Stimulated activated CD8-positive, alpha-beta memory T cell treated with anti-CD3 and anti-CD28 coated beads, Interleukin-4, amount 100 ng/mL, for 1 hour (primary cell): ENCODE measurements at places on chromosomes 2 and 18.

GRCh38 chr2:6074089-6074643 is 382.0 kb downstream of the SOX11 start:
- DNase-seq: no peak

- no peak for DNase-seq
Measured at GRCh38 chr18:4040391-4041092, 414.6 kb downstream of the DLGAP1 start.

- DNase-seq: no peak
Measured at GRCh38 chr2:168593713-168594112, 137.6 kb downstream of the CERS6 start.

- no peak for DNase-seq
Measured at GRCh38 chr2:9972621-9973479, 21.4 kb downstream of the GRHL1 start.

DNA sequence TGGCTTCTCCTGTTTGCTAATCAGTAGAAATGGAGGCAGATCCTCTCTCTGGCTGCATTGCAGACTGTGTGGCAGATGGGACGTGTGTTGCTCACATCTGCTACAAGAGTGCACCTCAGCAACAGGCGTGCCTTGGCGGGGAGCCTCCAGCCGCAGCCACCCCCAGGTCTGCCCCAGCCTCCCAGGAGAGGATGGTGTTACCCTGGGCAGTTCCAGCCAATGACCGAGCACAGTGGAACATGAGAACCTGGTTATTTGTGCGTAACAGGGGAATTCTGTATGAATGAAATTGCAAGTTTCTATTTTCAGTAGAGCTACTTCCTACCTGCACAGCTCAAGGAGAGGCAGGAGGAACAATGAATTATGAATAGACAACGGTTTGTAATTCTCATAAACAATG is 130.6 kb upstream of the CBLN2 start:
- DNase-seq: no peak

DNA sequence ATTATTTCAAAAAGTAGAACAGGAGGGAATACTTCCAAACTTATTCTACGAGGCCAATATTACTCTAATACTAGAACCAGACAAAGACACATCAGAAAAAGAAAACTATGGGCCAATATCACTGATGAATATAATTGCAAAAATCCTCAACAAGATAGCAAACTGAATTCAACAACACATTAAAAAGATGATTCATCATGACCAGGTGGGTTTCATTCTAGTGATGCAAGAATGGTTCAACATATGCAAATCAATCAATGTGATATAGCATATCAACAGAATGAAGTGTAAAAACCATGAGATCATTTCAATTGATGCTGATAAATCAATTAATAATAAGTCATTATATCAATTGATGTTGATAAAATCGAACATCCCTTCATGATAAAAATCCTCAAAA is 22.4 kb upstream of the EML6 start:
- DNase-seq: no peak

DNA sequence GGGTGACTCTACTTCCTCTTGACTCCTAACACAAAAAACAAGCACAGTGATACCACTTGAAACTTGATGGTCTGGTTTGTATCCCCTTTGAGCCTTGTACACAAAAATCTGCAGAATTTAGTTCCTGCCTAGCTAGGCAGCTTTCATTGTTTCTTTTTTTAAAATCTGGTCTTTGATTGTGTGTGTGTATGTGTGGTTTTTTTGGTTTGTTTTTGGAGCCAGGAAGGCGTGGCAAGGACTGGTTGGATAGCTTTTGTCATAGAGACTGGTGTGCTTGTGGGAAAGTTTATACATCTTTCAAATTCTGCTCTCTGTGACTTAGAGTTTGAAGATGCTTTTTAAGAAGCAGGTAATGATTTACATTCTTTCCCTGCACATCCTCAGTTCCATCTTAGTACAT is 127.4 kb downstream of the TANC1 start:
- DNase-seq: no peak

DNA sequence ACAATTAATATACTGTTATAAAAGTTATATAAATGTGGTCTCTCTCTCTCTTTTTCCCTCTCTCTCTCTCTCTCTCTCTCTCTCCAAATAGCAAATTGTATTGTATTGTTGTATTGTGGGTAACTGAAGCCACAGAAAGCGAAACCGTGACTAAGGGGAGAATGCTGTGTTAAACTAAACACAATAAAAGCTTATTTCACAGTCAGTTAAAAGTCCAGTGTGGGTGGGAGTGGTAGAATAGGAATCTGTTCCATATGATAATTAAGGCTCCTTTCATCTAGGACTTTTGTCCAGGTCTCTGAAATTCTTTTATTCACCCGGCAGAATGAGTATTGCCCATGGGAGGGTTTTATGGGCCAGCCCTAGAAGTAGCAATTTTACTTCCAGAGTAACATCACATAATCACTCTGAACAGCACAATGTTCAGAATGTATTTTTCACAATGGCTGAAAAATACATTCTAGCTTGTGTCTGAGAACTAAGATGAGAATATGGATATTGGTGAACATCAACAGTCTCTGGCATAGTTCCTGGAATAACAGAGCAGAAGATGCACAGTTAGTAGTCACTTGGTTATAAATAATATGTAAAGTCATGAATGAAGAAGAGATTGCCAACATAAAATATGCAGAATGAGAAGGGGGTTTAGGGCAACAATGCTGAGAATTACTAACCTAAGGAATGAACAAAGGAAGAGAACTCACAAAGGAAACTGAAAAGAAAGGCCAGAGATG is 399.1 kb downstream of the PLCL1 start:
- no peak for DNase-seq

- no peak for DNase-seq
Measured at GRCh38 chr2:10414591-10414990, 33.5 kb downstream of the ODC1 start.

DNA sequence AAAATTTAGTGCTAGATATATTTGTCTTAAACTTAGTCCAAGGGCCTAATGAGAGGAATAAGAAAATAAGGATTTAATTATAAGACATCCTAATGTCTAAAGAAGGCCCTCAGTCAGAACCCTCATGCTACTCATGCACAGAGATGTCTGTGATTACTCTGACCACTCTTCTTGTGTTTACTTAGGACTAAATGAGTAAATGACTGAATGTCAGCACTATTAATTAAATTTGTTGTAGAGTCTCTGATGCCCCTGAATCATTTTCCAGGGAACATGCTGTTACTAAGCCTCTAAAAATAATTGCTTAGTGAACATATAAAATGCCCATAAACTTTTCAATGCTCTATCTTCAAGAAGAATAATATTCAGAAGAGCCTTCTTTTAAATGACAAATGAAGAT is 32.4 kb downstream of the GULP1 start:
- no peak for DNase-seq

- DNase-seq: no peak
Measured at GRCh38 chr18:44730803-44731529, 50.3 kb downstream of the SETBP1 start.

- no peak for DNase-seq
Measured at GRCh38 chr2:26316041-26316440, 29.9 kb upstream of the SELENOI start.

DNA sequence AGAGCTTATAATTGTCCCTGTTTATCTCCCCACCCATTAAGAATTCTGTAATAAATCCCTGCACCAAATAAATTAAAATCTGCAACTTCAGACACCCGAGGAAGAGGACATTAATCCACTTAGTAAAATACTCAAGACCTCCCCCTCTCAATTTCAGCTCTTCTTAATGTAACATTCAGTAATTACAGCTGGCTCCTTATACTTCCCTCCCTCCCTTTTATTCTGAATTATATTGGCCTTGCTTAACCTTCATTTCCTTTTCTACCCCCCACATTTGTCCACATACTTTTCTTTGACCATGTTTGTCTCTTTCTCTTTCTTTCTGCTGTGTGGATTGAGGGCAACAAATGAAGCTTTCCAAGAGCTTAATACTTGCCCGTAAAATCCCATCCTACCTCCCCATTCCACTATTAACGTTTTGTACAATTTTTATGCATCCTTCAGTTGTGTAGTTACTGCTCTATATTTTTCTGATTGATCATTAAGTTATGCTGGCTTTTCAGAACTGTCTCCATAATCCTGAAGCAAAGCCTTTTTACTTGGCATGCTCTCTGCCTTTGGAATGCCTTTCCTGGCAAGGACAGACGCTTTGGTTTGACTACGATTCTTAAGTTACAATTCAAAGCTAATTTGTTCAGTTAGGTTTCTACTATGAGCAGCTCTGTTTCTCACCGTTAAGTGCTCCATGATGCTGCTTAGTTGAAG is 580.1 kb downstream of the ZEB2 start:
- no peak for DNase-seq

DNA sequence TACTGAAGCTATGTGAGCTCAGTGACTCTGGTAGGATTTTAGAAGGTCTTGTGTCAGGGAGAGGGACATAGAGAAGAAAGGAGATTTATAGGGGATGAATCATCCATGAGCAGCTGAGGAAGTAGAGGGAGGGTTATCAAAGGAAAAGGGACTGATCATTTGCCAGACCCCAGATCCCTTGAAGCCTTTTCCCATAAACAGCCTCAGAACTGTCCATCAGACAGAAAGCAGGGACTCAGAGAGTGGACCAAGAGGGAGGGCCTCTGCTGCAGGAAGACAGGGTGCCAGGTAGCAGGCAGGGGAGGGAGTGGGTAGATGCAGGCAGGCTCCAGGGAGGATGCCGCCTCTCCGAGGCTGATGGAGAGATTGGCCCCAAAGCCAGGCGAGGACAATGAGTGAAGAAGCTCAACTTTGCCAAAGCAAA is 133.9 kb downstream of the TNS1 start:
- DNase-seq: no peak

- DNase-seq: no peak
Measured at GRCh38 chr2:233831861-233832260, 22.5 kb downstream of the HJURP start.

DNA sequence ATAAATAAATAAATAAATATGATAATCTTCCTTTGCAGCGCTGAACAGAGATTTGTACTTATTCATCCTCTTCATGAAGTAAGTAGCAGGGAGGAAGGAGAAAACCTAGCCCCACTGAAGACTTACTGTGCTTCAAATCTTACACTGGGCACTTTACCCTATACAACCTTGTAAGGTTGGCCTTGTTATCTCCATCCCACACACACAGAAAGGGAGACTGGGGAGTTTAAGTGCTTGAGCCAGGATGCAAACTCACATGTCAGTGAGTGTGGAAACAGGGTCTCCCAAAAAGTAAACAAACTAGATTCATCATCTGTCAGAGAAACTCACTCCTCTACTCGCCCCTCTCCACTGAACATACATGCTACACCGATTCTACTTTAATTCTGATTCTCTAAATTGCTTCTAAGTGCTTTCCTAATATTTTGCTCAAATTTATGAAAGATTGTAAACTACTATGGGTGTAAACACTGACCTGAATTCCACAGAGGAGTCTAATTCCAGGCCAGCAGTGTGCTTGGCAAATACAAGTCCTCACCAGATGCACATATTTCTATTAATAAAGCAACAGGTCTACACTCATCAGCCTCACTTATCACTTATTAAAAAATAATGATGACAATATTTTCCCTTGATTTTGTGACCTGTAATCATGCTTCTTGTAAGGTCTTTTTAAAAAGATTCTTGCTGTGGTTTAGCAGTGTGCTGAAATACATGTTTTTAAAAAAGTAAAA is 155.5 kb downstream of the TCF4 start:
- no peak for DNase-seq

GRCh38 chr18:2515171-2515787 is 56.0 kb downstream of the METTL4 start:
- no peak for DNase-seq

DNA sequence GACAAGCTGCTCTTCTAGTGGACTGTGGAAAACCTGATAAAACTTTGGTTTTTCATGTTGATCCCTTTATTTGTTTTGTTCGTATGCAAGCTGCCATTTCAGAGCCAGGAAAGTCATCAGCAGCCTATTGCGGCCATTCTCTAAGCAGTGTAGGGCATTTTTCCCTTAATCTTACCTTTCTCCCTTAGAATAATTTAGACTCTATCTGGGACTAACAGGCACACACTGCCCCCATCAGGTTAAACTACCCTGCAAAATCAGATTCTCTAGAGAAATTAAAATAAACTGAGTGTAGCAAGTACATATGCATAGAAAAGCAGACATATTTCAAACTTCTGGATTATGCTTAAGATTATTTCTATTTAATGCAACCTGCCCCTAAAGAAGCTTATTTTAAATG is 347.5 kb downstream of the METTL4 start:
- DNase-seq: no peak

- no peak for DNase-seq
Measured at GRCh38 chr2:177241711-177242120, 22.8 kb downstream of the NFE2L2 start.

- no peak for DNase-seq
Measured at GRCh38 chr18:78781601-78781960, 198.0 kb upstream of the SALL3 start.
